ENCODE measurements at places on chromosomes 1 and 21. TPM values are rescaled to one million over a fixed set of nuclear protein-coding genes. Genes with fewer than 3 reads are reported as not detected.

SPRR1A gene
- total RNA-seq, result not detected

TIE1 gene
- not detected for total RNA-seq

PRAMEF6 gene
- not detected for total RNA-seq

PRDM16 gene
- total RNA-seq, result not detected

PRELP gene
- total RNA-seq, result not detected

FCAMR gene
- total RNA-seq, result not detected

TEDDM1 gene
- not detected for total RNA-seq

FCRLB gene
- total RNA-seq, result not detected

TAS1R1 gene
- not detected for total RNA-seq

HNRNPU gene
- total RNA-seq, result 421 TPM

SZRD1 gene
- 191 TPM for total RNA-seq

LCE3E gene
- total RNA-seq, result not detected

EFNA1 gene
- not detected for total RNA-seq

MRPL24 gene
- 106 TPM for total RNA-seq

AMY1A gene
- not detected for total RNA-seq

SPATA45 gene
- not detected for total RNA-seq

All from activated CD4-positive, alpha-beta memory T cell treated with anti-CD3 and anti-CD28 coated beads for 36 hours (primary cell).